ENCODE measurements at places on chromosomes 6 and 20.

- DNase-seq = no peak
Observed at GRCh38 chr6:36136551-36136950, 6.2 kb downstream of the MAPK13 start.

GRCh38 chr6:75633045-75633444 is 31.4 kb downstream of the SENP6 start:
- no peak for DNase-seq

GRCh38 chr6:77987035-77987384 is 334.2 kb downstream of the MEI4 start:
- DNase-seq = no peak

- no peak for DNase-seq
Observed at GRCh38 chr6:53263917-53264316, 84.8 kb downstream of the ELOVL5 start.

- DNase-seq = no peak
Observed at GRCh38 chr6:167567142-167568033, 242.5 kb downstream of the TTLL2 start.

GRCh38 chr6:13025893-13026499 is 302.3 kb downstream of the TBC1D7 start:
- DNase-seq = no peak

DNA sequence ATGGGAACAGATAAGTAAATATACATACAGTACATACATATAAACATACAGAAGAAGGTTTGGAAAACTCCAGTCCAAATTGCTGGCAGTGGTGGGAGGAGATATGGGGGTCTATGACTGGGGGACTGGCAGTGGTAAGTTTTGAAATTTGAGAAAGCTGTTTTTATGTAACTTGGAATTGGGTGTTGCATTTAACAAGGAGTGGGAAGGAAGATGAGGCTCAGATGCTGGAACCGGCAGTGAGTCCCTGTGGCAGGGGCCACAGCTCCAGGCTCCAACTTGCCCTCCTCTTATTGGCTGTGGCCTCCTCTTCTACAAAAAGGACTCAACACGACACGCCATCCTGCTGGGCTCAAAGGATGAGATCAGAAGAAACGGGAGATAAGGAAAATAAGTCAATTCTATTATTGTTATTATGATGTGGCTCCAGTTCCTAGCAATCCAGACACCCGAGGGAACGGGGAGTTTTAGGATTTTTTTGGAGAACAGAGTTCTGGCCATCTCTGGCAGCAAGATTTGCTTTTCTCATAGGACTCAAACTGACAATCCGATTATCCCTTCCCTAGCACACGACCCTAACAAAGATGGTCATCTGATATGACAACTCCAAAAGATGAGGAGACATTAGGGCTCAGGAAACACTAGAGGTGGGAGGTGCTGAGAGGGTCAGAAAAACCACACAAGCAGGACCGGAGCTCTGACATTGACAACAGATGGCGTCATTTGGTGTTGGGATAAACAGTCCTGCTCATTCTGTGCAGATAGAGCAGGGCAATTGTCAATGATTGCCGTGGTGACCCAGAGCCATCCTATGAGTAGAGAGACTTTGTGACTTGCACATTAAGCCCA is 6.0 kb upstream of the TGM2 start:
- DNase-seq = no peak

- DNase-seq = no peak
Observed at GRCh38 chr6:160882791-160883279, 108.7 kb upstream of the MAP3K4 start.

- no peak for DNase-seq
Observed at GRCh38 chr20:5364136-5364821, 47.5 kb upstream of the PROKR2 start.

- no peak for DNase-seq
Observed at GRCh38 chr6:105428342-105428957, 25.6 kb upstream of the PREP start.

- no peak for DNase-seq
Observed at GRCh38 chr6:160420969-160421556, 72.9 kb downstream of the SLC22A3 start.

DNA sequence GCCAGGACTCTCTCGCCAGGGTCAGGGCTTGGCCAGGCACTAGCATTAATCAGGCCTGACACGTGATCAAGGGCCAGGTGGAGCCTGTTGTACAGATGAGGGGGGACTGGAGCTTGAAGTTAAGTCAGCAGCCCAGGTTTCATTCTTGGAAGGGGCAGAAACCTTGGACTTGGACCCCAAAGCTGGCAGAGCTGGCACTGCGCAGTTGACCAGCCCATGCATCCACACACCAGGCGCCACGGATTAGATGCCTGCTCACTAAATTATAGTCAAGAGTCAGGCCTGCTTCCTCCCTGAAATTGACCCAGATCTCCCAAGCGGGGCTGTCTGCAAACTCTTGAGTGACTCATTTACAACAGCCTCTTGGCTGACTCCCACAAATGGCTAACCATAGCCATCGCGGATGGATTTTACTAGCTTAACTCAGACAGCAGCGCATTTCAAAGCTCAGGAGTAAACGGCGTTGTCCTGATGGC is 4.1 kb upstream of the TAF4 start:
- DNase-seq = no peak

Measured in stimulated activated naive CD4-positive, alpha-beta T cell (primary cell).